Neural crest cell (in vitro differentiated cells): ENCODE measurements at places on chromosomes 7 and 10. TPM values are rescaled to one million over a fixed set of nuclear protein-coding genes. Genes with fewer than 3 reads are reported as not detected.

DNA sequence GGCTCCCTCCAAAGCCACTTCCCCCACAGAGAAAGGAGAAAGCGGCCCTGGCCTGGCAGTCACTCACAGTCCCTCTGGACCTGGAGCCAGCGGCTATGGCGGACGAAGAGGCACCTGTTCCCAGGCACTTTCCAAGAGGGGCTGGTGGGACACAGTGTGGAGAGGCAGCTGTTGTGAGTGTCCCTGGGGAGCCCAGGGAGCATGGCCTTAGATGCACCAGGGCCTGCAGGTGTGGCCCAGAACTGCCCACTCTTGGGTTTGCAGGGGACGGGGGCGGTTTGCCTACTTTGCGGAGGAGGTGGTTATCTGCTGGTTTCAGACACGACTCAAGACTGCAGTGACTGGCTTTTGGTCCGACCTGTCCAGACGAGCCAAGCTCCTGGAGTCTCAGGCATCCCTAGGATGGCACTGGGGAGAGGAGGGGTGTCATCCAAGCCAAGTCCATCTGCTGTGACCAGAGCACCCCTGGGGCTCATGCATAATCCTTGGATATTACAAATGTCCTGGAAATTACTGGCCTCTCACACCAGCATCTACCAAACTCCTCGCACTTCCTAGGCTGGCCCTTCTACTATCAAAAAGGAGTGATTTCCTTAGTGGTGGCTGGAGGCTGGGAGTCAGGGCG, 18.4 kb downstream of the CTBP2 start:
- no peaks in the 10 kb centered on the region for H3K27me3 ChIP-seq
- H3K4me3 ChIP-seq, result no peak overlapping the region
- H3K27ac ChIP-seq, result no peak overlapping the region
- DNase-seq, result no peak

- no peak for DNase-seq
- H3K36me3 ChIP-seq, result no peaks in the 10 kb centered on the region
- H3K4me1 ChIP-seq, result peaks cover 7% of the 10 kb centered on the region
- no peak overlapping the region for H3K27ac ChIP-seq
- H3K4me3 ChIP-seq, result no peak overlapping the region
Observed at GRCh38 chr10:71804077-71804476, 30.8 kb upstream of the VSIR start.

ARPC1B gene
- total RNA-seq, result 67.7 and 71.6 TPM in 2 replicates

DNA sequence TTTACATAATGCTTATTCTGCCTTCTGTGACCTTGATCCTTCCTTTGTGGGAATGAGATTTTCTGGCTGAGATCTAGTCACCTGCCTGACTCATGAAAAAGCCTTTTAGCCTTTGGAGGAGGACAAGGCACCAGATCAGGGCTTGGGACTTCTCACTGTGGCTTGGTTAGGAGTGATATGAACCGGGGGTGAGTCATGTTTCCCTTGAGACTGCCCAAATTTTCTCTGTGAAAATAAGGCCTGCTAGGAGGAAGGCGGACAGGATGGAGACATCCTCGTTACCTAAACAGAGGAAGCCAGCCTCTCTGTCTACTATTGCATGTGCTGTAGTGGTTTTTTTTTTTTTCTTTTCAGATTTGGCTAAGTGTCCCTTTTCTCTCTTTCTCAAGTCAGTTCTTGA, 57.8 kb downstream of the EVX1 start:
- H3K4me1 ChIP-seq, result no peaks in the 10 kb centered on the region
- no peak overlapping the region for H3K27ac ChIP-seq
- H3K4me3 ChIP-seq, result no peak overlapping the region
- H3K36me3 ChIP-seq, result no peaks in the 10 kb centered on the region

GRCh38 chr7:88700725-88701124, 58.8 kb upstream of the ZNF804B start:
- no peak overlapping the region for H3K4me3 ChIP-seq
- no peaks in the 10 kb centered on the region for H3K27me3 ChIP-seq
- no peak for DNase-seq
- H3K27ac ChIP-seq, result no peak overlapping the region

DNA sequence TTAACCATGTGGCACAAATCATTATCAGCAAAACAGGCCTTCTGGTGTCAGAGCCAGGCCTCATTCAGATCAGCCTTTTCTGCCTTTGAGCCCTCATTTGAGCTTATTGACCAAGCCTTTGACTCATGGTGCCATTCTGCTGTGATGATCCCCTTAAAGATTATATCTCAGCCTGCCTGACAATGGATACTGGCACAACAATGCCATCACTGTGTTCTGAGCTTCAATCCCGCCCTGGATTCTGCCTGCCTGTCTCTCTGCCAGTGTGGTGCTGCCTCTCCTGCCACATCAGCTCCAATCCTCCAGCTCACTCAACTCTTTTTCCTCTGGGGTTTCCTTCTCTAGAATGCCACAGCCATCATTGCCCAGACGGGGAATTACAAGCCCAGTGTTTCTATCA, 52.6 kb downstream of the SRI start:
- no peak overlapping the region for H3K4me3 ChIP-seq
- no peaks in the 10 kb centered on the region for H3K27me3 ChIP-seq
- no peak for DNase-seq
- peak overlapping the region; percentile 87 for H3K27ac ChIP-seq
